ENCODE measurements at places on chromosomes 2 and 18. TPM values are rescaled to one million over a fixed set of nuclear protein-coding genes. Genes with fewer than 3 reads are reported as not detected.

DNA sequence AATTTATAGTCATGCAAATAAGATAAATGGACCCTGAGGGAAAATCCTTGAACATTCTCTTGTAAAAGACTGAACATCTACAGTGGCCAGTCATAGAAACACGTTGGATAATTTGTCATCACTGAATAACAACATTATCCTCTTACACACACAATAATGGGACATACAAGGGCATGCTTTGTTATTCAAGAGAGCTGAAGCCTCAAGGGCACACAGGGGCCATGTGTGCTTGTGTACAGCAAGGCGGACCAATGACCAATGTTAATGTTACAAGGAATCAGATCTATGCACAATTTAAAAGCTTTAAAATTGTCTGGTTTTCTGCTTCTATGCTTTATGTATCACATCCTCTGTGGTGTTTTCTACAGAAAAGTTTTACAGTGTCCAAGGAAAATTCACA, 23.7 kb downstream of the COL6A3 start:
- H3K4me1 ChIP-seq, result no peaks in the 10 kb centered on the region
- peaks cover 7% of the 10 kb centered on the region for H3K36me3 ChIP-seq
- no peak for DNase-seq
- no peak overlapping the region for H3K4me3 ChIP-seq
- H3K27ac ChIP-seq, result no peak overlapping the region
- H3K27me3 ChIP-seq, result no peaks in the 10 kb centered on the region

- H3K27ac ChIP-seq, result no peak overlapping the region
- no peak overlapping the region for H3K4me3 ChIP-seq
- H3K4me1 ChIP-seq, result no peaks in the 10 kb centered on the region
These were observed 157.5 kb upstream of the MYCN start for GRCh38 chr2:15782769-15783294.

GRCh38 chr2:237438080-237438940, 24.3 kb upstream of the COL6A3 start:
- H3K27ac ChIP-seq, result peak overlapping the region; percentile 31
- H3K4me1 ChIP-seq, result peaks cover 90% of the 10 kb centered on the region
- H3K4me3 ChIP-seq, result peak overlapping the region; percentile 19
- DNase-seq, result no peak

DNA sequence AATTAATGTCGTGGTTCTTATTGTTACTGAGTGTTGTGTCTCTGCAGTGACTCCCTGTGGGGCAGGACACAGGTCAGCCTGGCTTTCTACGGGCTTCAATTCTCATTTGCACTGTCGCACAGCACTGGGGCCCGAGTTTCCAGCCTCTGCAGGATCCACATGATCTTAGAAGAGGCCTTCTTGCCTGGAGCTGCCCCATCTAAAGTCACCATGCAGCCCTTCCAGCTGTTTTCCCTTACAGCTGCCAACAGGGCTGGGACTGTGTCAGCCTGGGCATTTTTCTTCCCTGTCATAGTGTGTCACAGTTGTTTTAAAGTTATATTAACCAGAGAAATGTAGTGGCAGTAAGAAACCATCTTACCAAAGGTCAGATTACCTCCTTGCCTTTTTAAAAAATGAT, 27.0 kb downstream of the FHL2 start:
- H3K27me3 ChIP-seq, result no peaks in the 10 kb centered on the region
- peaks cover 9% of the 10 kb centered on the region for H3K4me1 ChIP-seq
- no peak overlapping the region for H3K27ac ChIP-seq
- DNase-seq, result no peak
- peaks cover 2% of the 10 kb centered on the region for H3K36me3 ChIP-seq
- no peak overlapping the region for H3K4me3 ChIP-seq

DNA sequence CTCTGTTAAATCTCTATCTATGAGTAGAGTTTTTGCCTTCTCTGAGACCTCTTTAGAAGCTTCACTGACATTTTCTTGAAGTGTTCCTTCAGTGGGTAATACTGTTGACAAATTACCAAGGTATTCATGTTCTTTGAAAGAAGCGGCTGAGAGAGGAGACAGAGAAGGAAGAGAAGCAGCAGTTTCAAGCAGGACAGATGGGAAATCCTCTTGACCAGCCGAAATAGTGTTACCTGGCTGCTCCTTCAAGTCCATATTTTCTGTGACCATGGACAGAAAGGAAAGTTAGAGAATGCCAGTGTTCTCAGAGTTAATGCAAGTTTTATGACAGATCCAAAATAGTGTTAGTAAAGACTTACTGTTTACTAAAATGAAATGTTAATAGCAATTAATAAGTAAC, 23.0 kb downstream of the RTN4 start:
- H3K36me3 ChIP-seq, result peaks cover 3% of the 10 kb centered on the region
- no peak overlapping the region for H3K4me3 ChIP-seq
- no peaks in the 10 kb centered on the region for H3K27me3 ChIP-seq
- H3K4me1 ChIP-seq, result peaks cover 17% of the 10 kb centered on the region
- H3K27ac ChIP-seq, result no peak overlapping the region

DNA sequence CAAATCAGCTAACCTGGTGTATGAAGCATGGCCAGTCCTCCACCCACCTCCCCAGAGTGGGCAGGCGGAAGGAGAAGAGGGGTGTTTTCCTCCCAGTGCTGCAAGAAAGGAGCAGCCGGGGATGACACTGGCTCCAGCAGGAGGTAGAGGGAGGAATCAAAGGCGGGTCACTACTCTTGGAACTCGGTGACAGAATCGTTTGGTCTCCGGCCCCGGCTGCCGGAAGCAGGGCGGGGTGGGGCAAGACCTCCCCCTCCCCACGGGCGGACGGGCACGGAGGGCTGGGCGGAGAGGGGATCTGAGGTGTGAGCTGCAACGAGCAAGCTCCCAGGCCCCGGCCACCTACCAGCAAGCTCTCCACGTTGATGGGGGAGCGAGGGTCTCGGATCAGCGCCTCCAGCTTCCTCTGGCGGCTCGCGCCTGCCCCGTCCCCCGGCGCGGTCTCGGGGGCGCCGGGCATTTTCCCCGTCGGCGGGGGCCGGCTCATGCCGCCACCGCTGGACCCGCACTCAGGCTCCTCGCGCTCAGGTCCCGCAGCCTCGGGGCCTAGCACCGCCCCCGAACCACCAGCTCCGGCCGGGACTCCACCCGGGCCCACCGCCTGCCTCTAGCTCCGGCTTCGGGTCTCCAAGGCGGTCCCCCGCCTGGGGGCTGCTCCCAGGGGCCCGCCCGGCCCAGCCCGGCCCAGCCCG, 640 bp downstream of the ROCK2 start:
- H3K36me3 ChIP-seq, result no peaks in the 10 kb centered on the region
- H3K4me1 ChIP-seq, result peaks cover 46% of the 10 kb centered on the region
- peak overlapping the region; percentile 99 for H3K4me3 ChIP-seq
- no peaks in the 10 kb centered on the region for H3K27me3 ChIP-seq
- peak overlapping the region; percentile 97 for H3K27ac ChIP-seq
- peak; percentile 19 for DNase-seq

DNA sequence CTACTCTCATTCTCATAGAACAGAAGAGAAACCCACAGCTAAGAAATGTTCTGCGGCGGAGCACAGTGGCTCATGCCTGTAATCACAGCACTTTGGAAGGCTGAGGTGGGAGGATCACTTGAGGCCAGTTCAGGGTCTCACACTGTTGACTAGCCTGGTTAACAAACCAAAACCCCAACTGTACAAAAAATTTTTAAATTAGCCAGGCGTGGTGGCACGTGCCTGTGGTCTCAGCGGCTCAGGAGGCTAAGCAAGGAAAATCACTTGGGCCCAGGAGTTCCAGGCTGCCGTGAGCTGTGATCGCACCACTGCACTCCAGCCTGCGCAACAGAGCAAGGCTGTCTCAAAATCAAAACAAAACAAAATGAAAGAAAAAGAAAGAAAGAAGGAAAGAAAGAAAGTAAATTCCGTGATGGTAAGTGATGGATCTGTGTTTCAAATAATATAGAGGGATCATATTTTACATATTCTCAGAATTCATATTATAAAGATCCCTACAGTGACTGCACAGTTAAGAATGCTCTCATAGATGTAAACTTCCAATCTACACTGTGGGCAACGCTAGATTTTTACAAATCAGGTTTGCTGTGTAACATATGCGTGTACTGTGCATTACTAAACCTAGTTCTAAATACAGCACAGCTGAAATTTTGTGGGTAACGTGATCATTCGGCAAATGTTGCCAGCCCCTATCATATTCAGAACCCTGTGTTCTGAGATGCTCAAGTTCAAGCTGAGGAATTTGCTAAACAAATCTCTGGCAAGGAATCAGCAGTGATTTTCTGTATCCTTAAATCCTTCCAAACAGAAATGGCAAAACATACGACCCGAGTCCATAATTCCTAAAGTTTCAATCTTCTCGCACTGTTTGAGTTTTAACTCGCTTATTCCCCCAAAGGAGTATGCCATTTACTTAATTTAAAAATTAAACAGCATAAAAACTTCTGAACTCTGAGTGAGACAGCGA, 1.2 kb upstream of the RAB12 start:
- no peak for DNase-seq
- H3K4me3 ChIP-seq, result peak overlapping the region; percentile 87
- H3K27ac ChIP-seq, result peak overlapping the region; percentile 99
- H3K27me3 ChIP-seq, result peaks cover 4% of the 10 kb centered on the region

DNA sequence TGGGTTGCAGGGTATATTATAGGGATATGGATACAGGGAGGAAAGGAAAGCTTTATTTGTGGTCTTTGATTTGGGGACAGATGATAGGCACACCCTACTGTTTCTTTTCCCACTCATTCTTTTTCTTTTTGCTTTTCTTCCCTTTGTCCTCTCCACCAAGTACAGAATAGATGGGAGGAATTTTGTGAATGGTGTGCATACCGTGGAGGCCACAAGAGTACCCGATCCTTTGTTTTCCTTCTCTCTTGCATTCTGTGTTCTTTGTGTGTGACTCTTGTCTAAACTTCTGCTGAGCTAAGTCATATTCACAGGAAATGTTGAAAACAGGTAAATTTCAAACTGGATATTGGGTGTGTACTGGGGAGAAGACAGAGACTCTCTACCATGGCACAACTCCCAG, 321.4 kb upstream of the SLC8A1 start:
- H3K27ac ChIP-seq, result no peak overlapping the region
- no peak overlapping the region for H3K4me3 ChIP-seq
- no peak for DNase-seq
- H3K27me3 ChIP-seq, result no peaks in the 10 kb centered on the region

GRCh38 chr2:33213648-33214047, 262.8 kb upstream of the RASGRP3 start:
- H3K27ac ChIP-seq, result no peak overlapping the region
- H3K4me1 ChIP-seq, result no peaks in the 10 kb centered on the region
- H3K27me3 ChIP-seq, result no peaks in the 10 kb centered on the region
- no peaks in the 10 kb centered on the region for H3K36me3 ChIP-seq

DNA sequence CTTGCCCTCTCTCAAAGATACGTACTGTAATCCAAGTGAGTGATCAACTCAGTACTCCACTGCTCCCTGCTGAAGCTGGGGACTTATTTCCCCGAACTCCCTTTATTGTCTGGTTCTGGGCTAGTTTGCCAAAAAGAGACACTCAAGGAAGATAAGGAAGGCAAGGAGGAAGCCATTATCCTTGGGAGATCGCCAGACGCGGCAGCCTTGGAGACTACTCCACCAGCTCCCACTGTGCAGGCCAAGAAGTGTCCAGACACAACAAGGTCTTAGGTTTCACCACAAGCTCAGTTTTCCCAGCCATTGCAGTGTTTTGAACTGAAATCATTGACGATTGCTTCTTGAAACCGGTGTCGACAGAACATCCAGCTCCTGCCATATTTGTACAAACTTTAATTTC, 439.6 kb upstream of the UBE2E3 start:
- no peak overlapping the region for H3K4me3 ChIP-seq
- no peaks in the 10 kb centered on the region for H3K36me3 ChIP-seq
- H3K27me3 ChIP-seq, result peaks cover 2% of the 10 kb centered on the region
- no peak for DNase-seq

GRCh38 chr2:1517786-1518185, 104.5 kb downstream of the TPO start:
- no peaks in the 10 kb centered on the region for H3K27me3 ChIP-seq
- no peaks in the 10 kb centered on the region for H3K36me3 ChIP-seq
- H3K4me3 ChIP-seq, result peak overlapping the region; percentile 19
- peaks cover 22% of the 10 kb centered on the region for H3K4me1 ChIP-seq
- peak overlapping the region; percentile 88 for H3K27ac ChIP-seq
- no peak for DNase-seq

GRCh38 chr18:45590036-45590886, 25.0 kb upstream of the SLC14A2 start:
- no peak for DNase-seq
- no peaks in the 10 kb centered on the region for H3K36me3 ChIP-seq
- H3K4me1 ChIP-seq, result no peaks in the 10 kb centered on the region
- no peak overlapping the region for H3K4me3 ChIP-seq
- H3K27me3 ChIP-seq, result no peaks in the 10 kb centered on the region

DNA sequence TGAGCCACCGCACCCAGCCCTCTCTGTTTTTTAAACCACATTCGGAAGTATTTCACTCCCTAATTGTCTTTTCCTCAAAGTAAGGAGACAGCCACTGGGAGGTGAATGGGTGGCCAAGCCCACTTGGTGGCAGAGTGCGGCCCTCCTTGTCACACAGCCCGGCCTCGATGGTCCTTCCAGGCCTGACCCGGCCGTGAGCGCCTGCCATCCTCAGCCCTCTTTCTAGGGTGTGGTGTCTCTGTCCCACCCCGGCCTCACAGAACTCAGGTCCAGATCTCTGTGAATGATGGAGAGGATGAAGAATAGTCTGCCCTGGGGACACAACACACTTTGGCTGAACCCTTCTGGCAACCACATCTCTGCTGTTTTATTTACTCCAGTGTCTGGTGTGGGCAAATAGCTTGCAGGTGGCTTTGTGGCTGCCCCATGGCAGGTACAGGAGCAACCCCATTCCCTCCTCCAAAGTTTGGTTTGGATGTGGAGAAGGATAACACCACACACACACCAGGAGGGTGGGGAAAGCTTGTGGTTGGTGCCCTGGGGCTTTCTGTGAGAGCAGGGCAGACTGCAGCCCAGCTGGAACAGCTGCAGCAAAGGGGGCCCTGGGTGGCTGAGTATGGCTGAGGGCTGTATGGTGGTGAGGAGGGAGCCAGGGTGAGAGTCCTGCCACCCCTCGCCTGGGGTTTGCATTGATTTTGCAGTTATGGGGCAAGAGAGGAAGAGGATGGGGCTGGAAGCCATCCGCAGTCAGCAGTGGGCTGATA, 88.6 kb downstream of the FAM168B start:
- no peak for DNase-seq
- H3K4me1 ChIP-seq, result peaks cover 8% of the 10 kb centered on the region
- no peaks in the 10 kb centered on the region for H3K36me3 ChIP-seq
- H3K4me3 ChIP-seq, result no peak overlapping the region
- peaks cover 6% of the 10 kb centered on the region for H3K27me3 ChIP-seq
- no peak overlapping the region for H3K27ac ChIP-seq

TMEM169 gene
- polyA plus RNA-seq, result 1.8 TPM

CLIP4 gene
- polyA plus RNA-seq, result 20.6 TPM

DOK1 gene
- 15.9 TPM for polyA plus RNA-seq

OR6B2 gene
- not detected for polyA plus RNA-seq

RAMP1 gene
- not detected for polyA plus RNA-seq

Data from naive thymus-derived CD8-positive, alpha-beta T cell (primary cell).